ENCODE measurements at places on chromosomes 11 and 22.

- peak; percentile 92 for DNase-seq
These were observed 952 bp downstream of the YAP1 start for GRCh38 chr11:102111011-102111786.

- peak; percentile 60 for DNase-seq
These were observed 26.2 kb downstream of the TCP11L1 start for GRCh38 chr11:33065445-33066178.

DNA sequence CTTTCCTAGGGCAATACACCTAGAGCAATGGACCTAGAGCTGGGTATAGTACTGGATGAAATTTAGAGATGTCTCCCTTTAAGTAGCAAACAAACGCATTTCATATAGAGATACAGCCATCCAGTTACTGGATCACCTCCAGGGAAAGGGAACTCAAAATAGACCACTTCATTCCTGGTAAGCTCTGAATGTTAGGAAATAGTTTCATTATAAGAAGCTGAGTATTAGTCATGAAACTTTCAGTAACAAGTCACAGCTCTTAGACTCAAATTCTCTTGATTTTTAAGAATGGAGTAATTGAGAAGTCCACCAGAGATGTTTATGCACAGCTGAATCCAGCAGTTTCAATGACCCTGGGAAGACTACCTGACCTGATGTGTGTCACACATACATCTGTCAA is 221.9 kb downstream of the FAM76B start:
- peak; percentile 89 for DNase-seq

DNA sequence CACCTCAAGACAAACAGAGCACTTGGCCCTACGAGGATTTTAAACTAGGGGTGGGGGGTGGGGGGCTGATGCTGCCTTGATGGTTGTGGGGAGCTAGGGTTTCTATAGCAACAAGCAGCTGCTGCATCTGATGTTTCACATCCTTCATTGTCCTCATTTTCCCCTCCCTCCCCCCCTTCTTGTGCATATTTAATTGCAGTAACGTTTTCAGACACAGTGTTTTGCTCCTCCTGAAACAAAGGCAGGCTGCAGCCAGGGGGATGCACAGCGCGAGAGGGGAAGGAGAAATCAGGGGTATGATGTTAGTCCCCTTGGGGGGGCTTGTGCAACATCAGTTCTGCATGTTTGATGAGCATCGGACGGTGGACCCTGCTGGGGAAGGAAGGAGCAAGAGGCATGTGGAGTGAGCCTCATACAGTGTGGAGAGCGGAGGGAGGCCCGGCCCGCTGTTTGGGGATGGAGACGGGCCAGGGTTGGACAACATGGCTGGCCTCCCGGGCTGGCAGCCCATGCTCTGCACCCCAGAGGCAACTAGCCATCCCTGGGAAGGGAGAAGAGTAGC is 208.3 kb downstream of the CEP164 start:
- DNase-seq: no peak

DNA sequence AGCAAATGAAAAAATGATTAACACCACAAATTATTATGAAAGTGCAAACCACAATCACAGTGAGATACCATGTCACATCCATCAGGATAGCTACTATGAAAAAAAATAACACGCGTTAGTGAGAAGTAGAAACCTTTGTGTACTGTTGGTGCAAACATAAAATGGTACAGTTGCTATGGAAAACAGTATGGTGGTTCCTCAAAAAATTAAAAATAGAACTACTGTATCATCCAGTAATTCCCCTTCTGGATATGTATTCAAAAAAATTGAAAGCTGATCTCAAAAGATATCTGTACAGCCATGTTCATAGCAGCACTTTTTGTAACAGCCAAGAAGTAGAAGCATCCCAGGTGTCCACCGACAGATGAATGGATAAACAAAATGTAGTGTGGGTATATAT is 43.4 kb downstream of the CCDC81 start:
- DNase-seq: no peak

DNA sequence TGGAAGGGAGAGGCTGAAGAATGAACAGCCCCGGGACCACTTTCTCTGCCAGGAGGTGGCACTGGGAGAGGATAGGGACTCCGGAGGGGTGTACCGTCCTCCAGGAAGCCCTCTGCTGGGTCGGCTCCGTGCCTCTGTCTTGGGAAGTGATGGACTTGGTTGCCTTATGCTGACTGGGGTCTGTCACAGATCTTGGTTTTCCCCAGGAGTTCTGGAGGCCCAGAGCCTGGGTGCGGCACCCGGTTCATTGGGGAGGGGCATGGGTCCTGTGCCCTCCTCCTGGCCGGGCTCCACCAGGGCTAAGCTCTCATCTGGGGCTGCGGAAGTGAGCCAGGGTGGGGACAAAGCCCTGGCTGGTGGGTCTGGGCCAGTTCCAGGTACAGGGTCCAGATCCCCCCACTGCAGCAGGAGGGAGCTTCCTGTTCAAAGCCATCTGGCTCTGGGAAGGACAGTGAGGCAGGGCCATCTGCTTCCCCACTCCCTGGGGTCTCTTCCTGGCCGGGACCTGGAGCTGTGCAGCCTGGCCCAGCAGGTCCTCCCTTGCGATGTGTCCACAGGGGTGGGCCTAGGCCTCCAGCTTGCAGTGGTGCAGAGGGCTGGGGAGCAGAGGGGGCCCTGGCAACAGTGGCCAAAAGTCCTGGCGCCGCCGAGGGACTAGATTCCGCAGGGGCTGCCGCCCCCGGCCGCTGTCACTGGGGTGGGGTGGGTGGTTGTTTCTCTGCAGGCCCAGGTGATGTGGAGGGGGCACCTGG is 1.1 kb upstream of the AP2A2 start:
- no peak for DNase-seq

GRCh38 chr11:41392596-41392995 is 66.9 kb downstream of the LRRC4C start:
- peak; percentile 35 for DNase-seq

GRCh38 chr11:35752115-35752514 is 89.5 kb downstream of the TRIM44 start:
- peak; percentile 50 for DNase-seq

DNA sequence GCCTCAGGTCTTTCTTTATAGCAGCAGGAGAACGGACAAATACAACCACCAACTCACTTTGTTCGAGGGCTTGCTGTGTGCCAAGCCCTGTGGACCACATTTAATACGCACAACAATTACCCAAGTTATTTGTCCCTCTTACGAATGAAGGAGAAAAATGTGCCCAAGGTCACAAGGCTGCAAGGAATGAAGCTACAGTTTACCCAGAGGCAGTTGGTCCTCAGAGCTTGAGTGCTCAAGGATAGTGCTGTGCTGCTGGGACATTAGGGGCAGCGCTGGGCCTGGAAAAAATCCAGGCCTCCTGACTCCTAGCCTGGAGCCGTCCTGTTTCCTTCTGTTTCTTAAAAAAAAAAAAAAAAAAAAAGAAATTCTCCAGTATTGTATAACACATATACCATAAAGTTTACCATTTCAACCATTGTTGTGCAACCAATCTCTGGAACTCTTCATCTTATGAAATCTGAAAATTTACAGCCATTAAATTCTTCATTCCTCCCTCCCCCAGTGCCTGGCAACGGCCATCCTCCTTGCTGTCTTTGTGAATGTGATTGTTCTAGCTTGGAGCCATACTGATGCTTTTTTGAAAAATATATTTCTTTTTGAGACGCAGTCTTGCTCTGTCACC is 1.0 kb upstream of the C11orf86 start:
- DNase-seq: peak; percentile 74

- no peak for DNase-seq
These were observed 350.5 kb downstream of the CNTN5 start for GRCh38 chr11:99371257-99371656.

DNA sequence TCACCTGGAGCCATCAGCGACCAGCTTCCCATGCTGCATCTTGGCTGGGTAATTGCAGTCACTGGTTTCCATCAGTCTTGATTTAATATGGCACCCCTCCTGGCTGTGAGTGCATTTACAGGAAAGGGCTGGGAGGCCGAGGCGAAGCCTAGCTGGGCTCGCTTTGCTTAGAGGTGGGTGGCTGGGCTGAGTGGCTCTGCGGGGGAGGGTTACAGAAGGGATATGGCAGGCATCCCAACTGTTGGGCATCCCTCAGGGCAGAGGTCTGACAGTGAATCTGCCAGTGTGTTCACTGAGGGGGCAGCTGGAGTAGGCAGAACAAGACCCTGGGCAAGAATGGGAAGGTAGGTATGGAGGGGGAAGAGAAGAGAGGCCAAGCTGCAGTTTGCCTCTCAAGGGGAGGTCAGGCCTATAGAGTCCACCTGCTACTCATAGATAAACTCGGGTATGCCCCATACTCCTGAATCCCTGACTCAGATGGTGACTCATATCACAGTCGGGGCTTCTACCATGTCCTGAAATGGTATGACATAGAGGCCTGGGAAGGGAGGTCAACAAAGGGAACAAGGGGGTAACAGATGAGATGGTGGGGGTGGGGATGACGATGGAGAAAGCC is 77.5 kb upstream of the PHOX2A start:
- DNase-seq: peak; percentile 59

GRCh38 chr11:64790205-64791095 is 12.1 kb upstream of the SF1 start:
- no peak for DNase-seq

- no peak for DNase-seq
These were observed 6.0 kb downstream of the SYN3 start for GRCh38 chr22:33051960-33052839.

GRCh38 chr22:45358127-45358526 is 48.4 kb downstream of the FAM118A start:
- DNase-seq: peak; percentile 11

GRCh38 chr22:27581688-27582087 is 219.9 kb downstream of the MN1 start:
- DNase-seq: peak; percentile 20

GRCh38 chr11:71076525-71077304 is 175.7 kb downstream of the SHANK2 start:
- DNase-seq: no peak

- no peak for DNase-seq
These were observed 7.3 kb upstream of the TP53I11 start for GRCh38 chr11:44957776-44958564.

- DNase-seq: no peak
These were observed 126.4 kb upstream of the ZBED5 start for GRCh38 chr11:10984250-10984649.

DNA sequence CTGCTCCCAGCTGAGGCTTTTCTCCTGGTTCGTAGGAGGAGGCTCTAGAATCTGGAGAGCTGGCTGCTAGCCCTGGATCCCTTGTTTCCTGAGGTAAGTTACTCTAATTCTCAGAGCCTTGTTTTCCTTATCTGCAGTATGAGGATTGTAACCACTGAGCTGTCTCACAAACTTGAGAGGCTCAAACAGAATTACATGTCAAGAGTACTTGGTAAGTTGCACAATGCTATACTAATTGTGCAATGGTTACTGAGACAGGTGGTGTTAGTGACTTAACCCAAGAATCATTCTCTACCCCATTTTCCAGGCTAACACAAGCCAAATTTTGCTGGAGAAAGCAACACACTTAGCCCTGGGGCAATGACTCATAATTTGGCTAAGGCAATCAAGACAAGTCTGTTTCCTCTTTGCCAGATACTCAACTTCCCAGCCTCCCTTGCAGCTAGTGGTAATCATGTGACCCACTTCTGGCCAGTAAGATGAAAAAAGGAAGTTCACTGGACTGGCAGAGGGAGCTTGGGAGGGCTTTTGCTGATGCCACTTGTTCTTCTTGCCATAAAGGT is 348.0 kb downstream of the TENM4 start:
- DNase-seq: peak; percentile 99

DNA sequence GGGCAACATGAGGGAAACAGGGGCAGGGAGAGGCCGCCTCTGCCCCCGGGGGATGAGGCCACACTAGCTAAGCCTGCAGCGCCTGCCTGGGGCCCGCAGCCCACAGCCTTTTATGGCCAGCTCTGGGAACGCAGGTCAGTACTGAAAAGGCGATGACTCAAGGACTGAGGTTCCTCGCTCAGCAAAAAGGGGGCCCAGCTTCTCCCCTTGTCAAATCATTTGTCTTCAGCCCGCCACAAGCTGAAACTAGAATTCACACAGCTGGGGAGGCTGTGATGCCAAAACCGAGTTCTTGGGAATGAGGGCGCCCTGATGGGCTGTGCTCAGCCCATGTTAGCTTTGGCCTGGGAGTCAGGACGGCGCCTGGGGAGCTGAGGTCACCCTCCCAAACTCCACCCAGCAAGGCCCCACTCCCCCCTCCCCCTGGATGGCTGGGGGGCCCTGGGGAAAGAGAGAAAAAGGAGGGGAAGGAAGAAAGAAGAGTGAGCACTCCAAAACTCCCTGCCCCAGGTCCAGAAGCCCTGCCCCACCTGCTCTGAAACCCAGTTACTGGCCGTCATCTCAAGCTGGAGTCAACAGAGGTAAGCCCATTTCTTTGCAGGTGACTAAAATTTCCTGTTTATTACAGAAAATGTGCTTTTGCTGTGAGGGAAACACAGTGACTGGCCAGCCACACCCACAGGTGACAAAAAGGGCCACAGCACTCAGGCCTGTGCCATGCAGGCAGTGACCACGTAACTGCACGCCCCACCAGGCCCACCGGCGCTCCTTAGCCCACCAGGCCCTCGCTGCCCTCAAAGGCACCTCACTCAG is 13.7 kb downstream of the EHD1 start:
- DNase-seq: peak; percentile 91

GRCh38 chr22:34017205-34017604 is 96.9 kb upstream of the LARGE1 start:
- no peak for DNase-seq

DNA sequence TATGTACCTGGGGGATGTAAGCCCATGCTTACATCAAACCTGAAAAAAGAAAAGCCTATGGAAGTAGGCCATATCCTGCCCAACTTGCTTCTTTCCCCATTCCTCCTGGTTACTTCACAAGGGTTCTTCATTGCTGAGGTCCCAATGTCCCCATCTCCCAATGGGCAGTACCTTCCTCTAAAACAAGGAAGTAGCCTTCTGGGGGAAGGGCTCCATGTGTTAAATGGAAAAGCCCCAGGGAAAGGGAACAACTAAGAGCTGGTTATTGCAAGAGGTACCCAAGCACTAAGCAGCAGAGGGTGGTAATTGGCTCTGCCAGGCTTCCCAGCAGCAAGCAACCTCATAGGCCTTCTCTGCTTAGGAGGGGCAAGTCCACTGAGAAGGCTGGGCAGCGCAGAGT is 11.3 kb downstream of the TMEM216 start:
- no peak for DNase-seq

GRCh38 chr11:43516316-43516850 is 157.7 kb downstream of the TTC17 start:
- no peak for DNase-seq

DNA sequence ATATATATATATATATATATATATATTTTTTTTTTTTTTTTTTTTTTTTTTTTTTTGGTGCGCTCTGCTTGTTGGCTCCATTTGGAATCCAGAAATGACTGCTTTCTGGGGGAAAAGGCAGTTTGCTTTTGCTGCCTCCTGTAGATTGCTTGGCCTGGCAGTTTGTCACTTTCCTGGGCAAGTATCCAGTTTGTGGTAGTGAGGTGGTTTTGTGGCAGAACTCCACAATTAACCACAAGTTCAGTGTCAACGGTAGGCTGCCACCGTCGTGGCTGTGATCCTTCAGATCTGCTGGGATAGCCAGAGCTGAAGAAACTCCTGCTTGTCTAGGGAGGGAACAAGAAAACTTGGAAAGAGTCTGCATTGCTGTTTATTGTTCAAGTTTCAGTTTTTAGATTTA is 5.0 kb upstream of the PDE3B start:
- DNase-seq: peak; percentile 7

- no peak for DNase-seq
These were observed 176.5 kb downstream of the TENM4 start for GRCh38 chr11:79264284-79264683.

- no peak for DNase-seq
These were observed 6.9 kb downstream of the CADM1 start for GRCh38 chr11:115497303-115497702.

GRCh38 chr11:19889531-19889930 is 176.9 kb downstream of the NAV2 start:
- peak; percentile 85 for DNase-seq

- no peak for DNase-seq
These were observed 15.8 kb downstream of the VPS37C start for GRCh38 chr11:61145228-61146005.
